Activated CD4-positive, alpha-beta memory T cell treated with anti-CD3 and anti-CD28 coated beads, Interleukin-2, amount 10 ng/mL, durations not matched to agents 7 days and 5 days (primary cell): ENCODE measurements at places on chromosomes 11 and 22.

DNA sequence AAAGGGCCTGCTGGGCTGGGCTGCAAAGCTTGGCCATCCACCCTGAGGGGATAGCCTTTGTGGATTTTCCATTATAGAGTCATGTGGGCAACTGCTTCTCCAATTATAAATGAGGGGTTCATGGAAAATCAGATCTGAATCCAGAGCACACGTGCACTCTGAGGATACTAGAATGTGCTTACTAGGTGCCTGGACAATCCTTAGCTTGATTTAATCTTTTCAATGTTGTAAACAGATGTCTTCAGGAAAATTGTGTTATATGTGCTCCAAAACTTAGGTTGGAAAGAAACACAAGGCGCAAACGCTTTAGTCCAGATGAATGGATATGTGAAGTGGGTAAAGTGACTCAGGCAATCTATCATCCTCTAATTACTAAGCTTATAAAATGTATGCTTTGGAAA lies 92.0 kb downstream of the SLC17A6 start:
- DNase-seq = no peak

- no peak for DNase-seq
Observed at GRCh38 chr11:90493379-90493778, 270.5 kb upstream of the CHORDC1 start.

DNA sequence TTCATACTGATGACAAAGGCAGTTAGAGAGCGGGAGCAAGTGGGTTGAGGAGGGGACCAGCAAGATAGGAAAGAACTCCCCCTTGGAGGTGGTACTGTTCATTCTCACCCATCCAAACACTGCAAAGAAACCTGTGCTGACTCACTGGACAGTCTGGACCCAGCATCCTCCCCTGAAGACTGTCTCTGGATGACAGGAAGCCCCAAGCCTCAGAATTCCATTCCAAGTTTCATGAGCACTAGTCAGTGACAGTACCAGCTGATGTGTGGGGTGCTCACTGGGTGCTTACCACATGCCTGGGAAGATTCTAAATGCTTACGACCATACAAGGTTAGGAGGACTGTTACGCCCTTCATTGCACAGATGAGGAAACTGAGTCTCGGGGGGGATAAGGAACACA lies 160.9 kb downstream of the IGLL1 start:
- DNase-seq = no peak

- DNase-seq = no peak
Observed at GRCh38 chr11:85281550-85281949, 345.6 kb downstream of the DLG2 start.

GRCh38 chr11:77502346-77502905 lies 28.5 kb upstream of the PAK1 start:
- DNase-seq = no peak
